ENCODE measurements at places on chromosomes 13 and 19.

- peak; percentile 72 for ATAC-seq
These were observed at the start of gene STRN4 for GRCh38 chr19:46746281-46747057. Gene STRN4 (minus strand): TSS chr19:46746450. CDS start chr19:46746430, 20 bp downstream.

DNA sequence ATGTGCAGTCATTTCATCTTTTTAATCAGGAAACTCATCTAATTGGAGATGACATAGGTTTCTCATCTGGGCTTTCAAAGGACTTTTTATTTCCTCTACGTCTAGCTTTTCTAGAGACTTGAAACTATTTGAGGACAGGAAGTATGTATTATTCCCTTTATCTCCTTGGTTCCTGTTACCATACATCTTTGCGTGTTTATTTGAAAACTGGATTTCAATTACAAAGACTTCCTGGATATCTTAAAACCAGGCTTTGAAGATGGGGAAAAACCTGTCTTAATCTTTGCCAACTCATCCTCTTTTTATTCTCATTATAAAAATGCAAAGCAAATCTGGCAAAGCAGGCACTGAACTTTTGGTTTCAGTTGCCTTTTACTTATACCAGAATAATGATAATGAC, 130.5 kb downstream of the LMO7 start:
- ATAC-seq = peak; percentile 7

- ATAC-seq = no peak
These were observed at the start of gene IFNL1 for GRCh38 chr19:39296055-39296645. Gene IFNL1 (plus strand): TSS chr19:39296407. CDS start chr19:39296422, 15 bp downstream.

DNA sequence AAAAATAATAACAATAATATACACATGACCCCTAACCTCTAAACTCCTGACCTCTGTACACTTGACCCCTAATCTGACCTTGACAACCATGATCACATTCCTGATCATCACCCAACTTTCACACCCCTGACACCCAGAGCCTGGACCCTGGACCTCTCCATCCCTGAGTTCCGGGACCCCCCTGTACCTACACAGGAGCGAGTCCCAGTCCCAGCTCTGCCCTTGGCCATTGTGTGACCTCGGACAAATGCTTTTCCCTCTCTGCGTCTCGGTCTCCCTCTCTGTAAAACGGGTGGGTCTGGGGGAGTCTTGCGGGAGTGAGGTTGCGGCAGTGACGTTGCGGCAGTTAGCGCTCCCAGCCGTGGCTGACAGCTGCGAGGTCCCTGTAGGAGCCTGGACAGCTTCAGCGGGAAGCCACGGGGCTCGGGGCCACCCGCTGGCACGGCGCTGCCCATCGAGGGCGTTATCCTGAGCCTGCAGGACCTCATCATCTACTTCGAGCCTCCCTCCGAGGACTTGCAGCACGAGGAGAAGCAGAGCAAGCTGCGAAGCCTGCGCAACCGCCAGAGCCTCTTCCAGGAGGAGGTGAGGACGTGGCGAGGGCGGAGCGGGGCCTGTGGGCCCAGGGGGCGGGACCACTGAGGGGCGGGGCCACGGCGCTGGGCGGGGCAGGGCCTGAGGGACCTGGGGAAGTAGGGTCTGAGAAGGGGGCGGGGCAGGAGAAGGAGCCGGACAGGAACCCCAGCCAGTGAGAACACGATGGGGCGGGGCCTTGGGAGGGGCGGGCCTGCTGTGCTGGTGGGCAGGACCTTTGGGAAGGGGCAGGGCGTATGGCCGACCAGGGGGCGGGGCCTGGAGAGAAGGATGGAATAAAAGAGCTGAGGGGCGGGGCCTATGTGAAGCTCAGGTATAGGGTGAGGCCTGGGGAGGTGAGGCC, 19.2 kb downstream of the RYR1 start:
- peak; percentile 33 for ATAC-seq

GRCh38 chr13:60627071-60627686, 230.2 kb downstream of the TDRD3 start:
- ATAC-seq = no peak

- no peak for ATAC-seq
These were observed at the start of gene ZSCAN1 for GRCh38 chr19:58033741-58034476. Gene ZSCAN1 (plus strand): TSS chr19:58034025. CDS start chr19:58037837, 3,812 bp downstream.

GRCh38 chr13:33188093-33188882, 97.3 kb downstream of the STARD13 start:
- no peak for ATAC-seq

DNA sequence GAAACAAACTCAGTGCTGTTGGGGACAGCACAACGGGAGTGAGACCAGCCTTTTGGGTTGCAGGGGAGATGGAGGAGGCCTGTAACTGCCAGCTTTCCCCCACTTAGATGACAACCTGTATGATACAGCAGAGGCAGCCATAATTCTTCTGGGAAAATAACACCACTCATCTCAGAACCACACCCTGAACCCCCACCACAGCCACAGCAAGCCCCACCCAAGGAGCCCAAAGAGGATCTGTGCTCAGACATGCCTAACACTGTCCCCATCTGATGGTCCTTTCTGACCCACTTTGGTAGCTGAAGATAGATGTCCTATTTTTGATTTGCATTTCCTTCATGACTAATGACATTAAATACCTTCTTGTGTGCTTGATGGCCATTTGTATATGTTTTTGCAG, 15.4 kb downstream of the LGALS13 start:
- no peak for ATAC-seq

DNA sequence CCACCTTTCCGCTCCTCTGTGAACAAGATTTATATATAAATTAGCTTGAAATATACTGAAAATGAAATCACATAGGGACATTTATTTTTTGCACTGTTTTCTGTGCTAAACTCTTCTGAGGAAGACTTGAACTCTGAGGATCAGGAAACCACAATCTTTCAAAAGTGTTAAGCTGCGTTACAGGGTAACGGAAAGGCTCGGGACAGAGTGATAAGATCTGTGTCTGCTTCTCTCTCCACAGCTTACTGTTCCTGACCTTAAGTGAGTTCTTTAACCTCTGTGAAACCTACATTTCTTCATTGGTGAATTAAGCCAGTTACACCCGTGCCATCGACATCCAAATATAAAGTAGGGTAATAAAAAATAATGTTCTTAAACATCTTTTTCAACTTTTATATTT, 38.9 kb downstream of the DACH1 start:
- no peak for ATAC-seq

DNA sequence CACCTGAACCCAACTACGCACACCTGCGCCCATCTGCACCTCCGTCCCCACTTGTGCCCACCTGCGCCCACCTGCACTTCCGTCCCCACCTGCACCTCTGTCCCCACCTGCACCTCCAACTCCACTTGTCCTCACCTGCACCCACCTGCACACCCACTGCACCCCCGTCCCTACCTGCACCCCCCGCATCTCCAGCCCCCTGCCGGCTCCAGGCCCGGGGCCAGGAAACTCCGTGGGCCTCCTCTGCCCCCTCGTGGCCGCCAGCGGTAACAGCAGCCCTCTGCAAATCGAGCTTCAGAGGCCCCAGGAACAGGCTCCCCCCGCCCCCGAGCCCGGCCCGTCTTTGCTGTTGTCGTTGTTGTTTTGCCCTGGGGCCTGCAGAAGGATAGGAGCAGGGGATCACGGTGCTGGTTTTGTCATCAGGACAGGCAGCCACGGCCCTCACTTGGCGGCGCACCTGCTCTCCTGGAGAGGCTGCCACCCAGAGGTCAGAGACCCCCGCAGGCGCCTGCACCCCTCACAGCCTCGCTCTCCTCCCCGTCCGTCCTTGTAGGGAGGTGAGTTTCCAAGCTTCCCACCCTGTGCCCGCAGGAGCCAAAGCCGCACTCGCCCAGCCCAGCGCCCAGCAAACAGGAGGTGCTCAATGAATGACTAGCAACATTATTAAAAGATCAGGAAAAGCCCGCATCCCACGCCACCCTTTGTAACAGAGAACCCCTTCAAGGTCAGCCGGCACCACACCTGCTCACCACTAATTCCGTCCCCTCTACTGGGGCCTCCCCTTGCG, 65.4 kb downstream of the GNG7 start:
- peak; percentile 73 for ATAC-seq

DNA sequence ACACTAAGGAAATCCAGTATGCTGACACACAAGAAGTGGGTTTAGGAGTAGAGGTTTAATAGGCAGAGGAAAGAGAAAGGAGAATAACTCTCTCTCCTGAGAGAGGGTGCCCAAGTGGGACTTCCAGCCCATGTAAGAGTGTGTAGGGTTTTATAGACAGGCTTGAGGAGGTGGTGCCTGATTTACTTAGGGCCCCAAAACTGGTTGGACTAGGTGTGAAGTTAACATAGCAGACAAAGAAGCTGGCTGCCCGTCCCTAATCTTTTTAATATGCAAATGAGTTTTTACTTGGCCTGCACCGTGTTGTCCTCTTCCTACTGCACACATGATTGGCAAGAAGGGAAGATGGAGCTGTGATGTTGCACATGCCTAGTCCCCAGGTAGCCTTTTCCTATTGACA, 752.5 kb upstream of the SLITRK5 start:
- ATAC-seq = no peak

DNA sequence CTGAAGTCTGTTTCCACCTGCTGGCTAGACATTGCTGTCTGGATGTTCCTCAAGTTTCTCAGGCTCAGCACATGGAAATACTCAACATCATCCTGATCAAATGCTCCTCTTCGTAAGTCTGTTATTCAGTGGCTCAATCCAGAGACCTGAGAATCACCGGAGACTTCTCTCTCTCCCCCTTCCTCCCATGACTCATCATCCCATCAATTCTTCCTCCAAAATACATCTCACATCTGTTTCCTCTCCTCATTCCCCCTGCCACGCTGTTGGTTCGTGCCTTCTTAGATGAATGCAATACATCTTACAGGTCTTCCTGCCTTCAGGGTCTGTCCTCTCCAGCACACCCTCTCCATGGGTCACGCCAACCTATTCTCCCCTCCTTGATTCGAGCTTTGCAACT, 7.4 kb upstream of the RXFP2 start:
- no peak for ATAC-seq

DNA sequence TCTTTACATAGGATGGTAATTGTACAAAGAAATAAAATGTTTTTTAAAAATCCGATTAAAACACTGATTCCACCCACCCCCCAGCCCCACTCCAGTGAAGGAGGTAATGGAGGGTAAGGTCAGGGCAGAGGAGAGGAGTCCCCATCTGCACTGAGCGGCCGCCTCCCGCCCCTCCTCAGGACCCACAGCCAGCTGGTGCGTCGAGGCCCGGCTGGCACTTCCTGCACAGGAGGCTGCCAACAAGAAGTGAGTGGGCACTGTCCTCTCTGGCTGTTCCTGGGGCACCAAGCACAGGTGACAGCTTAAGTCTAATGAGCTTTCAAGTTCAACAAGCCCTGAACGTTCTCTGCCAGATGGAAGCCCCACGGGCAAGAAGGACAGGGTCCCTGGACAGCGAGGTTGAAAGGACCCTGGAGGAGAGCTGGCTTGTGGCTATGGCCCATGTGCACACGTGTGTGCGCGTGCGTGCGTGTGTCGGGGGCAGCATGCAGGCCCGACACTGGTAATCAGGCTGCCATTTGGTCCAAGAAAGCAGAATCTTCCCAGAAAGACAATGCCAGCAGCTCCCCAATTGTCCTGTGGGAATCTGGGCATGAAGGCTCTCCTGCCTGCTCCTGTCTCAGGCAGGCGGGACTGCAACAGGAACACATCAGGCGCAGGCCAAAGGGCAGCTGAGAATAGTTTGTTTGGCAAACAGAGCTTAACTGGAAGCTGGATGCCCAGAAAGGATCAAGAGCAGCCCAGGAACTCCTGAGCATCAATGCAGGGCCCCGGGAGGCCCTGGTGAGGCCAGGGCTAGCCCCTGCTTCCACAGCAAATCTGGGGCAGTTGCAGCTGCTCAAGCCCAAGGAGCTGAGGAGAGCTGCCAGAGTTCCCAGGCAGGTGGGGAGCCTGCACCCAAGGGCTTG, 15.1 kb upstream of the EPHX3 start:
- no peak for ATAC-seq

DNA sequence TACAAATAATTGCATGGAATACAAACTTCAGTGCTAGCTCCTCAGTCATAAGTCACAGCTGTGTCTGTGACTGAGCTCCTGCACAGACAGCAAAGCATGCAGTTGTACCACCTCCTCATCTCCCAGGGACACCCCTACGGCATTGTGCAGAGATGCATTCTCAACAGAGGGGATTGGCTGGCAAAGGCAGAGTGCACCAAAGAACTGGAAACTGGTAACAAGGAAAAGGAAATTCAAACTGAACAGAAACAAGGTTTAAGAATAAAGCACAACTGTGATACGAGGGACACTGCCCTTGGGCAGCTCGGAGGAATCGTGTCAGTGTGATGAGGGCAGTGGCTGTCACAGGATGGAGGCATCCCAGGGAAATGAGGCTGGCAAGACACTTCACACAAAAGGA, 126.1 kb upstream of the SOX1 start:
- no peak for ATAC-seq

GRCh38 chr19:4456476-4456842, 1.1 kb downstream of the UBXN6 start:
- ATAC-seq = no peak

DNA sequence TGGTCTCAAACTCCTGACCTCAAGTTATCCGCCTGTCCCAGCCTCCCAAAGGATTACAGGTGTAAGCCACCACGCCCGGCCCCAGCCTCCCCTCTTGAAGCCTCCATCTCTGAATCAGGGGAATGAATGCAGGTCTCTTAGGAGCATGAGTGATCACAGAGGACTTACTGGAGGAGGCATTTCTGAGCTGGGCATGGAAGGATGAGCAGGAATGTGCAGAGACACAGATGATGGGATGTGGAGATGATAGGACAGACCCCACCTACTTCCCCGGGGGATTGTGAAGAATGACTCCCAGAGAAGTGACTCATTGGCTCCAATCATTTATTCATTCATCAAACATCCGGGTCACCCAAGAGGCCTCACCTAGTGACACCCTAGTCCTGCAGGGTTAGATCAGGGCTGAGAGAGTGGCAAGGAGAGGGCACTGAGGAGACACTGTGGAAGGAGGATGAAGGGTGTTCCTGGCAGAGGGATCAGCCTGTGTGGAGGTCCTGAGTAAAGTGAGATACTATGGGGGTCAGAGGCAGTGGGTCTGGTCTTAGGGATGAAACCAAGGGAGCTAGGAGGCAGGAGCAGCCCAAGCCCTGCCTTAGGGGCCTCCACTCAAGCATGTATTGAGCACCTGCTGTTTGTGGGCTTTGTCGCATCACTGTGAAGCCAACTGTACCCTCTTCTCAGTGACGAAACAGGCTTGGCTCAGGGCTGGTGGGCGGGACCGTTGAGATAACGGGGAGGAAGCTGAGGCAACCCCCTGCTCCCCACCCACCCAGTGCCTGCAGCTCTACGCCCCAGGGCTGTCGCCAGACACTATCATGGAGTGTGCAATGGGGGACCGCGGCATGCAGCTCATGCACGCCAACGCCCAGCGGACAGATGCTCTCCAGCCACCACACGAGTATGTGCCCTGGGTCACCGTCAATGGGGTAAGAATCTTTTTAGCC, 3.0 kb downstream of the IFI30 start:
- ATAC-seq = no peak

- ATAC-seq = no peak
These were observed 6.9 kb upstream of the ZC3H13 start for GRCh38 chr13:46059405-46059804.

DNA sequence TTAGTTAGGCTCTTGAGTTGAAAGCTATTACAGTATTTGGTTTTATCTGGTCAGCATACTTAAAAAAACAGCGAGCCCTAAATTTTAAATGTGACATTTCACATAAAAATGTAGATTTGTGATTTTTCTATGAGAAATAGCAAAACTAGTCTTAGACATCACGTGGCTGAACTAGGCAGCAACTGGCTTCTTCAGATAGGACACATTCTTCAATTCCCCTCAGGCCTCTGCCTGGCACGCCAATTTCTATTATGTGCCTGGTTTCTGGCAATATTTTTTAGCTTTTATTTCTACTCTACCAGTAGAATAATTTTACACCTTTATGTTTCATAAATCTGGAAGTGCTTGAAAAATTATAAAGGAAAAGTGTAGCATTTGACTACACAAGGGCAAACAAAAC, 433.7 kb downstream of the DIAPH3 start:
- ATAC-seq = no peak

GRCh38 chr19:46925548-46925950, 64.8 kb downstream of the ARHGAP35 start:
- ATAC-seq = no peak

GRCh38 chr13:42996584-42996983, 4.5 kb upstream of the EPSTI1 start:
- ATAC-seq = peak; percentile 22
